ENCODE measurements at places on chromosomes 4 and X.

DNA sequence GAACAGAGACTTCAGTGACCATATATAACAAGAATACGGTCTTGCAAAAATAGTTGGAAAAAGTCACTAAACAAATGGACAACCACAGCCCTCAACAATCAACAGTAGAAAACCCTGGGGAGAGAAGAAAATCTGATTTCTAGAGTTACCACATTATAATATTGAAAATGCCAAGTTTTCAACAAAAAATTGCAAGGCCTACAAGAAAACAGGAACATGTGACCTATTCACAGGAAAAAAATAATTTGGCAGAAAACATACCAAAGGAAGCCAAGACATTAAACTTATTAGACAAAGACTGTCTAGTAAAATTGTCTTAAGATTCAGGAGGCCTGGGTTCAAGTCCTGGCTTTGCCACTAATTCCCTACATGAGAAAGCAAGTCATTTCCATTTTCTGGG, 64.7 kb downstream of the ARHGEF9 start:
- DNase-seq, result no peak

- DNase-seq, result no peak
Measured at GRCh38 chr4:3461515-3462291, 1.4 kb upstream of the DOK7 start.

GRCh38 chrX:106932960-106933537, 12.8 kb downstream of the CLDN2 start:
- no peak for DNase-seq

GRCh38 chr4:27514711-27515110, 654.1 kb downstream of the STIM2 start:
- DNase-seq, result no peak

DNA sequence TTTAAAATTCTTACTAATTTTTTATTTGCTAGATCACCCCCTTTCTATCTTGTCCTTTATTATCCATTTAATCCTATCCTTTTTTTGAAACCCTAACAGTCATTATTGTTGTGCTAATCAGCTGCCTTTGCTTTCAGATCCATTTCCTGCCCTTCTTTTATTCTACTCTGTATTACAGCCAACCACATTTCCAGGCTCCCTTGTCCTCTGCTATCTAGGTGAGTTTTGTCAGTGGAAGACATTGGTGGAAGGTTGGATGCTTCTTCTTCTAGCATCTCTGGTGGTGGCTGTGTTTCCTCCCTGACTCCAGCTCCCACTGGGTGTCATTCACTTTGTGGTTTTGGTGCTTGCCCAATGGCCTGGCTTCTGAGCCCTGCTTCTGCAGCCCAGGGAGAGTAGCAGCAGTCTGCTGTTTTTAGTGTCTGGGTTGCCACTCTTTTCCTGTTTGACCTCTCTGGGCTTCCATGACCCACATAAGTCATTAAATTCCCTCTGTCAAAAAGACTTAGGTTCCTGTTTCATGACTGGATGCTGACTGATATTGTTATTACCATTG, 225.2 kb upstream of the PGRMC2 start:
- DNase-seq, result no peak

- DNase-seq, result no peak
Measured at GRCh38 chr4:4719436-4719835, 140.0 kb upstream of the MSX1 start.

DNA sequence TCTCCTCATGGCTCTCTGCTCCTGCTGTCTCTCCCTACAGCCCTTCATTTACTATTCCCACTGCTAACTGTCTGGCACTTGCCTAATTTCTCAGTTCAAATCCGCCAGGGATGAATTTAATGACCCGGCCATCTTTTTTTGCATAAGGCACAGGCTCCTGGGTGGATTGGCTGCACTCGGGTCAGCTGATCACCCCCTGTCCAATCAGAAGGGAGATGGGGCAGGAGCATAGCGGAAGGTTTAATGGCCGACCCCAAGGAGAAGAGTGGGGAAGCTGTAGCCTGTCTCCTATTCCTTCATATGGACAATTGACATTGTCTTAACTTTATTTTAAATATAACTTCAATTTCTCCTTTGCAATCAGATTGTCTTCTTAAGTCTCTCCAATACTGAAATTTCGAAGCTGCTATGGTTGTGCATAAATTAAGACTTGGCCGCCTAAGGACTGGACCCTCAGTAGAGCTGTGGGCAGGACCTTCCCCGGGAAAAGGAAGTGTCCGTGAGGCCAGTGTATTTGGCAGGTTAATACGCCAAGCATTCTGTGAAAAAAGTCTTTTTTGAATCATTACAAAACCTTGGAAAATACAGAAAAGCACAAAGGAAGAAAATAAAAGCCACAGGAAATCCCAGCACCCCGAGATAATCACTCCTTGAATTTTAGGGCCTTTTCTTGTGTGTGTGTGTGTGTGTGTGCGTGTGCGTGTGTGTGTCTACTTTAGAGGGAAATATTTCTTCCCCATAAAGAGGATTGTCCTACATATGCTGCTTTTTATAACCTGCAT, 55.5 kb downstream of the SMIM20 start:
- DNase-seq, result no peak

DNA sequence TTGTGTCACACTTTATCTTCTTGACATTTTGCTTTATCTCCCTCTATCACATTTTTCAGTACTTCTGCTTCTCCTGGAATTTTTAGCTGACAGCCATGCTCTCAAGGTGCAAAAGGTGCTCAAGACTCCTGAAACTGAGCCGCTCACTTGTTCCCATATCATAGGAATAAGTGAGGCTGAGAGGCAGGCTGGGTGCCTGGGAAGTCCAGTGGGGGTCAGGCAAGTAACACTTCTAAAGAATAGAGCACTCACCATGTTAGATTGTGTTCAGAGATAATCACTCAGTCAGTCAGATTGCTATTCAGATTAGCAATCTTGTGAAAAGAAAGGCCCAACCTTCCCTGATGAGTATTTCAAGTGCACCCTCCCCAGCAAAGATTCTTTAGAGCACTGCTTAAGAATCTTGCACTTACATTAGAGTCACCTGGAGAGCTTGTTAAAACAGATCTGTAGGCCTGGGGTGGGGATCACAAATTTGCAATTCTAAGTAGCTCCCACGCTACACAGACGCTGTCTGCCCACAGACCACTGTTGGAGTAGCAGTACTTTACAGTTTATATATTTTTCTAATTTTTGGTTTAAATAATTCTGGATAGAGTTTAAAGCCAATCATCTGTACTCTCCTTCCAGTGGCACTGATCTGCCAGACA, 23.1 kb upstream of the LRAT start:
- no peak for DNase-seq

GRCh38 chr4:101262683-101263082, 84.6 kb downstream of the PPP3CA start:
- DNase-seq, result no peak

GRCh38 chrX:123339221-123339905, 155.3 kb downstream of the GRIA3 start:
- no peak for DNase-seq

- DNase-seq, result no peak
Measured at GRCh38 chrX:130176354-130176776, 4.6 kb downstream of the RAB33A start.

GRCh38 chr4:82775243-82775642, 23.4 kb downstream of the SCD5 start:
- no peak for DNase-seq

DNA sequence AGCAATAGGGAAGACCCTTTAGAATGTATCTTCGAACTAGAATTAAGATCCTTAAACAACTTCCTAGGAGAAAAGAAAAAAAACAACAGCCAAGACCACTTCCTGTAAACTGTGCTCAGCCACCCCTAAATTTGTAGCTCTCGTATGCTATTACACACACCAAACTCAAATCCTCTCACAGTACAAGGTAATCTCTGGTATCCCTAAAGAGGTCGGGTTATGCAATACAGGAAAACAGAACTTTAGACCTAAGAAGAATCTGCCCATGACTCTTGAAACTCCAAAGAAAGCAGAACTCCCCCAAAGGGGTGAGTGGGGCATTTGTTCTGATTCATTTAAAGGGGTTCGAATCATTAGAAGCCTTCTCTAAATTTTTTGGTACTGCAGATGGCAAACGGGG, 170.9 kb upstream of the CASK start:
- DNase-seq, result no peak

- DNase-seq, result no peak
Measured at GRCh38 chrX:82757614-82758013, 750.5 kb upstream of the POU3F4 start.

DNA sequence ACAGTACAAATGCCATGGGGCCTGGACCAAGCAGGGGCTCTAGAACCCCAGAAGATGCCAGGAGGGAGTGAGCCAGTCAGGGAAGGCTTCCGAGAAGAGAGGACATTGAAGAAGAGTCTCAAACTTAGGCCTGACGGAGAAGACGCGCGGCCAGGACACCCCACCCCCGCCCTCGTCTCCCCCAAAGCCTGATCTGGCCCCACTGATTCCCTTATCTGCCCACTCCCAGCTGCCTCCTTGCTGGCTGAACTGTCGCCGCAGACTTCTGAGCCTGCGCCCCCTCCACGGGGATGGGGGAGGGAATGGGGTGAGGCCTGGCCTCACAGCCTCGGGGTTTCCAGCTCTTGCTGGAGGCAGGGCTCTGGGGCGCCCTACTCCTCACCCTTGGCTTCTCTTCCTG, 3.6 kb upstream of the GATA1 start:
- DNase-seq, result no peak

DNA sequence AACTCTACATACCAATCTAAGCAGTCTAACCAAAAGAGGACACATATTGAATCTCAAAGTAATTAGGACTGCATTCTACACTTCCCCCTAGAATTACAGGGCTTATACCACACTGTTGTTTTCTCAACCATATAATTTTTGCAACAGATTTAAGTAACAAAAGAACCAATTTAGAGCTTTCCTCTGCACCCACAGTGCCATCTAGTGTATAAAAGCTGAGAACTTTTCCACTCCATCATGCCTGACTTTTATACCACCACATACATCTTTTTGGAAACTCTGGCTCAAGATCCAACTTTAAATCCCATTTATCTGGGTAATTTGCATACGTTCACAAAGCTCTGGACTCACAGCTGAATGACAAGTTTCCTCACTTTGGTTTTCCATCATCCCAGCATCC, 99.5 kb downstream of the EFHC2 start:
- no peak for DNase-seq

DNA sequence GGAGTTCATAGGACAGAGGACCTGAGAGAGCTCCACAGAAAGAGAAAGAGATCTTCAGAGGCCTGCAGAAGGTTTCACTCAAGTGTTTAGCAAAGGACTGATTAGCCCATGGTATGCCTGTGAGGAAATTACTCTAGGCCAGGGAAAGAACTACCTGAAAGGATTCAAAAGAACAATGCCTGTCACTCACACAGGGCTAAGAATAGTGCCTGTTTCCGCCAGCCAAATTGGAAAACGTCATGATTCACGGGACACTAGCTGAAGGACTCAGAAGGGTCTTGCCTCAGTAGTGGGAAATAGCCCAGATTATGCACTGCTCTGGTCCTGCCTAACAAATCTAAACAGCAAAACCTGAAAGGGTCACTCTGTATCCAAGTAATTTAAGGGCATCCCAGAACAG, 21.1 kb downstream of the SYTL4 start:
- no peak for DNase-seq

DNA sequence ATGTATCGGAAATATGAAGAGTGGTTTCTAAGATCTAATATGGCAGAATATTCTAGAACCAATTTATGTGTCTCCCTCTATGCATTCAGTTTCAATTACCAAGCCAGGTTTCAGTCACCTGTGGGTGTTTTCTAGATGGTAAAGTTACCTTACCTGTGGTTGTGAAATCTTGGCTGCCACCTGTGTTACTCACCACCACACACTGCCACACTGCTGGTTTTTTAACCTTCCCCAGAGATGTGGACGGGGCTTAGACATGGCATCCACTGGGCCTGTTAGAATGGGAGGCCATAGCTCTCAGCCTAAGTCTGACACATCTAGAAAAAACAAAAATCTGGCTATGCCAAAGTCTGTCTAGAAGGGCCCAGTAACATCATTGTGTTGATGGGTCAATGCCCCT, 896.5 kb upstream of the PABPC4L start:
- no peak for DNase-seq

DNA sequence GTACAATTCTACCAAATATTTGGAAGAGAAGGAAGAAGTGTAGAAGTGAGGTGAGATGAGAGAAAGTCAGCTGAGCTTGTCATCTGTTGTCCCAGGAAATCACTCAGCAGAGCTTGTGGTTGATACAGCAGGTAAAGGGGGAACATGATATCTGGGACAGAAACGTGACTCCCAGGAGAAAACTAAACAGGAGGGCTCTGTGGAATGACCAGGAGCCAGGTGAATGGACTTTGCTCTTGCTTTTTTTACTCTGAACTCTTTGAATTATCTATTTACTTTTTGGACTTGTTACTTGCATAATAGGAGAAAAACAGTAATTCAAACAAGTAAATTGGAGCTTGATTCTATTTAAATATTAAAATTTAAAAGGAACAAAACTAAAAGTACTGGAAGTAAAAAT, 555.6 kb upstream of the FRG1 start:
- no peak for DNase-seq

DNA sequence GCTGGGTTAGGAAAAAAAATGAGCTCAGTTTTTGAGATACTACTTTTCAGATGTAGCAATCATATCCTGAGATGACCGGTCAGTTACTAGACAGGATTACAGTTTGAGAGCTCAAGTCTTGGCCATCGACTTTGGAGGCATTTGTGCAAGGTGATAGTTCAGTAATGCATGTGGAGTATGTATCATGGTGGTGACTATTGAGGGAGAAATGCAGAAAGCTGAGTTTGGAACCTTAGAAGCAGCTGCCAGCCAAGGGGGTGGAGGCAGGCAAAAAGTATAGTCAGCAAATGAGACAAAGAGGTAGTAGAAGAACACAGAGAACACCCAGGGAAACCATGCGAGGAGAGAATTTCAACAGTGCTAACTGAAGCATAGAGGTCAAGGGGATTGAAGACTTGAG, 48.7 kb upstream of the SLC4A4 start:
- DNase-seq, result no peak

- DNase-seq, result no peak
Measured at GRCh38 chr4:127214016-127214415, 418.7 kb upstream of the INTU start.

- DNase-seq, result no peak
Measured at GRCh38 chrX:65488495-65488894, 46.1 kb downstream of the LAS1L start.

GRCh38 chr4:83189631-83190136, 75.2 kb upstream of the PLAC8 start:
- no peak for DNase-seq

- DNase-seq, result no peak
Measured at GRCh38 chr4:72701987-72702819, 133.2 kb upstream of the ADAMTS3 start.

DNA sequence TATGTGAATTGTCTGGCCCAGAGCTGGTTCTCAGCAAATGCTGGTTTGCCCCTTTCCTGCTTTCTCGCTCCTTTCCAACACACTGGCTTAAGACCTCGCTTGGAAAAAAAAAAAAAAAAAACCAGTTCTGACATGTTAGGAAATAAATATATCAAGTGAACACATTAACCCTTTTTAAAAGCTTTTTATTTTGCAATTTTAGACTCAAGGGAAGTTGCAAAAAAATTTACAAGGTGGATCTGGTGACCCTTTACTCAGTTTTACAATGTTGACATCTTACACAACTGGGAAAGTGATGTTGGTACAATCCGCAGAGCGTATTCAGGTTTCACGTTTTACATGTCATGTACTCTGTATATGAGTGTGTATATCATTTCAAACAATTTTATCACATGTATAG, 100.1 kb downstream of the RTL5 start:
- no peak for DNase-seq

GRCh38 chrX:143854006-143854405, 29.9 kb upstream of the UBE2NL start:
- DNase-seq, result no peak

GRCh38 chr4:75327804-75328512, 186.2 kb downstream of the RCHY1 start:
- no peak for DNase-seq

- no peak for DNase-seq
Measured at GRCh38 chr4:19905024-19905423, 346.7 kb upstream of the SLIT2 start.

Data from bone marrow (tissue), 2 donors.